Forelimb muscle (tissue), 1 donor: ENCODE measurements at places on chromosomes 3 and 15. TPM values are rescaled to one million over a fixed set of nuclear protein-coding genes. Genes with fewer than 3 reads are reported as not detected.

Gene HCLS1
- 6.3 TPM for polyA plus RNA-seq

Gene MINAR1
- polyA plus RNA-seq: 1.3 TPM

- DNase-seq: no peak
Measured at GRCh38 chr15:23642413-23643044, 5.1 kb downstream of the MAGEL2 start.

DNA sequence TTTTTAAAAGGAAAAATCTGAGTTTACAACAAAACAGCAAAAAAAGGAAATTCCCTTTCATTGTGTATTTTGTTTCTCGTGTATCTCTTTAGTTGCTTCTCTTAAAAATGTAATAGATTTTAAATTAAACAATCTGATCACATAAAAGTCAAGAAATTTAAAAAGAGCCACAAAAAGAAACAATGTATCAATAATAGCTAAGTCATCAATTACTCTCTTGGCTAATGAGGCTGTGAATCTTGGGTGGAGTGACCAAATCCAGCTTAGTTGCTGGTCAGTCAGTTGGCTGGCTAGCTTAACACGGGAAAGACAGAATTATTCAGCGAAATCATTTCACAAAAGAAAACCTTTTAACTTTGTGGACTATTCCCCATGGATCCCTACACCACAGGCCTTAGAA is 3.2 kb downstream of the SFMBT1 start:
- no peak for DNase-seq

GRCh38 chr3:137771401-137772213 is 7.5 kb downstream of the SOX14 start:
- no peak for DNase-seq

GRCh38 chr3:36852071-36852470 is 87.7 kb upstream of the DCLK3 start:
- DNase-seq: no peak

- DNase-seq: no peak
Measured at GRCh38 chr3:146156666-146157314, 4.2 kb downstream of the PLOD2 start.

GRCh38 chr15:78830514-78831228 is 19.4 kb upstream of the ADAMTS7 start:
- no peak for DNase-seq
